ENCODE measurements at places on chromosomes 2 and 18. TPM values are rescaled to one million over a fixed set of nuclear protein-coding genes. Genes with fewer than 3 reads are reported as not detected.

Gene DTNA
- total RNA-seq: 0.18 TPM

Gene CAPG
- 71.7 TPM for total RNA-seq

Gene TMEM247
- total RNA-seq: not detected

Gene SIX3
- total RNA-seq: not detected

Gene MATN3
- not detected for total RNA-seq

Gene GCG
- not detected for total RNA-seq

Gene COQ10B
- 46.3 TPM for total RNA-seq

Gene IL36B
- not detected for total RNA-seq

Gene G6PC2
- total RNA-seq: not detected

Gene KIAA2012
- total RNA-seq: not detected

Gene LHCGR
- not detected for total RNA-seq

Gene HTR2B
- total RNA-seq: not detected

Gene NETO1
- not detected for total RNA-seq

Gene FBLN7
- total RNA-seq: 12.9 TPM

Gene HOXD11
- not detected for total RNA-seq

Gene ERICH2
- not detected for total RNA-seq

Gene CDK5R2
- total RNA-seq: not detected

Gene ASB18
- not detected for total RNA-seq

Gene GPR155
- total RNA-seq: 17.8 TPM

Gene KCNJ3
- total RNA-seq: not detected

Gene DYSF
- 0.56 TPM for total RNA-seq

Gene DLX1
- not detected for total RNA-seq

Gene POTEJ
- total RNA-seq: not detected

Gene UGT1A5
- not detected for total RNA-seq

Gene FER1L5
- total RNA-seq: not detected

Gene PARD6G
- 0.30 TPM for total RNA-seq

Gene GALNT1
- total RNA-seq: 34.2 TPM

Gene PPM1B
- 70.3 TPM for total RNA-seq

Gene SERPINB11
- total RNA-seq: not detected

Gene GPR39
- total RNA-seq: not detected

Gene CLASP1
- total RNA-seq: 57.8 TPM

Gene SERPINB5
- total RNA-seq: not detected

Gene KCNG2
- not detected for total RNA-seq

Gene C2orf15
- 2.9 TPM for total RNA-seq

Gene PRSS56
- not detected for total RNA-seq

Gene GPR75
- total RNA-seq: 3.4 TPM

Gene C2orf66
- not detected for total RNA-seq

Gene TXNDC2
- total RNA-seq: not detected

Gene TTC27
- total RNA-seq: 22.8 TPM

Gene HAAO
- total RNA-seq: 0.72 TPM

Gene ASTL
- total RNA-seq: 1.4 TPM

Gene CHRND
- total RNA-seq: not detected

Gene MC4R
- not detected for total RNA-seq

Gene LYPD6
- not detected for total RNA-seq

Gene KATNAL2
- total RNA-seq: 0.53 TPM

Gene FAM237A
- not detected for total RNA-seq
